Cerebellum (tissue), 4 donors: ENCODE measurements at places on chromosomes 12 and 14. TPM values are rescaled to one million over a fixed set of nuclear protein-coding genes. Genes with fewer than 3 reads are reported as not detected.

CCDC38 gene
- total RNA-seq: not detected

PTGER2 gene
- 0.45 TPM for total RNA-seq

KLRC4 gene
- 0.64 TPM for total RNA-seq

- peak; percentile 12 for DNase-seq
These were observed 52.4 kb downstream of the BRMS1L start for GRCh38 chr14:35878272-35879150.

GRCh38 chr14:67018720-67019119, 170.5 kb upstream of the GARIN2 start:
- no peak for DNase-seq

GRCh38 chr14:104139460-104140212, 1.2 kb downstream of the KIF26A start:
- no peak for DNase-seq

SAMD15 gene
- 5.2 TPM for total RNA-seq

- DNase-seq: no peak
These were observed 105.1 kb upstream of the NAV3 start for GRCh38 chr12:77725611-77726010.

GRCh38 chr14:30994681-30995620, 30.5 kb upstream of the AP4S1 start:
- no peak for DNase-seq
